ENCODE measurements at places on chromosomes 7 and 10.

GRCh38 chr10:122331615-122332446 lies 42.7 kb upstream of the PLEKHA1 start:
- DNase-seq, result no peak

- peak; percentile 40 for DNase-seq
Measured at GRCh38 chr10:43390759-43391158, 18.2 kb downstream of the HNRNPF start.

GRCh38 chr10:133529576-133529946 lies 2.4 kb downstream of the CYP2E1 start:
- no peak for DNase-seq

DNA sequence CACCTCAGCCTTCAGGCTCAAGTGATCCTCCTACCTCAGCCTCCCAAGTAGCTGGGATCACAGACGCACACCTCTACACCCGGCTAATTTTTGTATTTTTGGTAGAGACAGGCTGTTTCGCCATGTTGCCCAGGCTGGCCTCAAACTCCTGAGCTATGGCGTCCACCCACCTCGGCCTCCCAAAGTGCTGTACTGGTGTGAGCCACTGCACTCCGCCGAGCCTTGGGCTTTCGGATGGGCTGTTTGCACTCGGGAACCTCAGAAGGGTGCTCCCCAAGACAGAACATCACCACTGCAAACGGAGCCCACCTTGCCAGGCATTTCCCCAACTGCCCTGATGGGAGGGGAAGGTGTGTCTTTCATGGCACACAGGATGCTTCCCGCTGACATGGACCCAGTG lies 27.3 kb downstream of the TMEM120A start:
- no peak for DNase-seq

DNA sequence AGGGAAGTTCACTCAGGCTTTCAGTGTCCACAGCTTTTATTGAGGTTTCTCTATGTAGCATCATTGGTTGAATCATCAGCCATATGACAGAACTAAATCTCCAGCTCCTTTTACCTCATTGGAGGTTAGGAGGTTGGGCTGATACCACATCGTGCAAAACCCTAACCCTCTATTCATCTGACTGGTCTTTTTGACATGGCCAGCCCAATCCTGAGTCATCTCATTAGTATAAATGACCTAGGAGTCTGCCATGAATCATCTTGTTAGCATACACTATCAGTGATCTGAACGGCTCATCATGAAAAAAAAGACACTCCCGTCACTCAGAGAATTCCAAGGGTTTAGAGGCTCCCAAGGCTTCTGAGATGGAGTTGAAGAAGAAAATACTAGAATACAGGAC lies 669.8 kb upstream of the POT1 start:
- DNase-seq, result no peak

DNA sequence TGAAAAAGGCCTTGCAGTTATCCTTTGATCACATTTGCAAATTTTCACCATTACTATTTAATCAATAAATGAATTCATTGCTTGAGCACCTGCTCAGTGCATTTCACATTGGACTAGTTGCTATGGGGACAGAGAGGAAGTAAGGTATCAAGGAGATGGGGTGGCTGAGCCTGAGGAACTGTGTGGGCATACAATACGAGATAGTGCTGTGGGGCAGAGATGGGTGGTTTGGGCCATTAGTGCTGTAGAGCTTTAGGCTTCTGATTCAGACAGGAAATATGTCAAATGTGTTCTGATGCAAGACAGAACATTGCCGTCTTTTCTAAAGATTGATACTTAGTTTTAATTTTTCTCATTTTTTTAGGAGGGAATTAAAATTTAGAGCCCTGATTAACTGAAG lies 13.2 kb downstream of the ITGB8 start:
- DNase-seq, result no peak

GRCh38 chr7:112065758-112066157 lies 140.4 kb downstream of the DOCK4 start:
- DNase-seq, result no peak

- DNase-seq, result no peak
Measured at GRCh38 chr7:28116041-28116440, 64.6 kb downstream of the JAZF1 start.

DNA sequence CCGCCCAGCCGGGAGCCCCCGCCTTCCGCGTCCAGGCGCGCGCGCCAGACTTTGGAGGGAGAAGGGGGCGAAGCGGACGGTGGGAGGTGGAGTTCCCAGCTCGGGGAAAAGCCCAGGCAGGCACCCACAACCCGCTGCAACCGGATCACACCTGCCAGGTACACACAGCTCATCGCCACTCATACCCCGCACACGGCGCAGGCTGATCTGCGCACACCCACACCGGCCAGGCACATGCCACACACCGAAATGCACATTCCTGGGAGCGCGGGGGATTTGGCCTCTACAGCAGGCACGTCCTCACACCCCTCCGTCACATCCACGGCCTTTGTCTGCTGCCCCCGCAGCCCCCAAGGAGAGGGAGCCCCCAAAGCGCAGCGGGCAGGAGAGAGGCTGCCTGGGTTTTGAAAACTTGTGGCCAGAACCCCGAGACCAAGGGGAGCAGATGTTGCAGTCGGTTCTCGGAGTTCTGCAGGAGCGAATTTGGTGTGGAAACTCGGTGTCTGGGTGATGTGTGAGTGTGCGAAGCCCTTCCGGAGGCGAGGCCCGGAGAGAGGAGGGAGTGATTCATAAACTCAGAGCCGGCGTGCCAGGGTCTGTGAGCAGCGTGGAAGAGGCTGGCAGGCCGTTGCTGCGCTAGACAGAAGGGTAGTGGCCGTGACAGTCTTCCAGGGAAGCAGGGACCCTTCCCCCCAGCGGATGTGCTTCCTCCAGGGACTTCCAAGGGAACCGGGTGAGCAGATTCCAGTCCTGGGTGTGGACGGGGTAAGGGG lies 734 bp downstream of the CHST3 start:
- peak; percentile 79 for DNase-seq

DNA sequence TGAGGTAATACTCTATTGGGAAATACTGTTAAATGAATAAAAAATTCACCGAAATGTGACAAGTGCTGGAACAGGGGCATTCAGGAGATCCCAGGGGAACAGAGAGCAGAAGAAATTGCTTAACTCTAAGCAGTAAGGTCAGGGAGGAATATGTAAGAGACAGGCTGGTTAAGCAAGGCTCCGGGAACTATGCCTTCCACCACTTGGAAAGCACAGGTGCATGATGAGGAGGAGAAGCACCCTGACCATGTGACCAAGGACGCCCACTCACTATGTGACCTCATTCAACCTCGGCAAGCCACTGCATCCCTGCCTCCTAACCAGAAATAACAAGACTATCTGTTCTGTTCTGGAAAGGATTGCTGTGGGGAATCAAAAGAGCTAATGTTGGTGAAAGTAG lies 218.4 kb downstream of the ELMO1 start:
- DNase-seq, result no peak

DNA sequence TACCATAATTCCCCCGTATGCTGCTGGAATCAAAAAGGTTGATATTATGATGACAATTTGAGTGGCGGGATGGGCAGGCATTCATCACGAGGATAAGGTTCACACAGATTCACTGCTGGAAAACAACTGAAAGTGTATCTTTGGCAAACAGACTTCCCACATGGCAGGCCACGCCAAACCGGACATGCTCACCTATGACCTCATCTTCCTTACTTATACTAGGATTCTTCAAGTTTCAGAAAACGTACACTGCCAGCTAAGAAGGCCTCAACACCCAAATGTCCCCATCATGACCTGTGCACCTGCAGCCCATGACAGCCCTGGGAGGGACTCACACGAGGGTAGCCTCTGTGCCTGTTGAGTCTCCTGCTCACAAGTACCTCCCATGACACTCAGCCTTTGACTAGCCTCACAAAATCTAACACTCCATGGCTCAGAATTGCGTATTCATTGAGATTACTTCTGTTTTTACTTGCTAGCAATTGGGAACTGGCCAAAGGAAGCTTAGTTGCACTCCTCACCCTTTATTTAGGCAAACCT lies 259.0 kb upstream of the GHITM start:
- no peak for DNase-seq

GRCh38 chr10:70492786-70493659 lies 14.5 kb downstream of the PALD1 start:
- no peak for DNase-seq

- no peak for DNase-seq
Measured at GRCh38 chr7:73918926-73919693, 58.2 kb downstream of the TMEM270 start.

- no peak for DNase-seq
Measured at GRCh38 chr10:83820033-83820432, 319.3 kb upstream of the GHITM start.

- peak; percentile 23 for DNase-seq
Measured at GRCh38 chr10:15897287-15897686, 37.0 kb upstream of the MINDY3 start.

GRCh38 chr7:94471604-94472003 lies 38.0 kb upstream of the CASD1 start:
- no peak for DNase-seq

- DNase-seq, result no peak
Measured at GRCh38 chr10:10897400-10897799, 120.3 kb upstream of the CELF2 start.

DNA sequence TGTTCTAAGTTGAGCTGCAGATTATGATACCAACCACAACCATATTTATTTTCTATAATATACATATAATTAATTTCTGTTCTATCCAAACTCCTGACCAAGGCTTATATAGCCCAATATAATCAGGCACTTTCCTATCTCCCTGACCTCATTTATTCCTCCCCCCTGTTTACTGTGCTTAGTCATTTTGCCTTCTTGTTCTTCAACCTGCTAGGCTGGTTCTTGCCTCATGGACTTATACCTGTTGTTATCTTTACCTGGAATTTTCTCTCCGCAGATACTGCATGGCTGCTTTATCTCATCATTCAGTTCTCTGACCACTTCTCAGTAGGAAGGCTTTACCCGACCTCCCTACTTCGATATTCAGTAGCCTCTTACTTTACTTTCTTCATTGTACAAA lies 24.9 kb upstream of the FAM3C start:
- no peak for DNase-seq

DNA sequence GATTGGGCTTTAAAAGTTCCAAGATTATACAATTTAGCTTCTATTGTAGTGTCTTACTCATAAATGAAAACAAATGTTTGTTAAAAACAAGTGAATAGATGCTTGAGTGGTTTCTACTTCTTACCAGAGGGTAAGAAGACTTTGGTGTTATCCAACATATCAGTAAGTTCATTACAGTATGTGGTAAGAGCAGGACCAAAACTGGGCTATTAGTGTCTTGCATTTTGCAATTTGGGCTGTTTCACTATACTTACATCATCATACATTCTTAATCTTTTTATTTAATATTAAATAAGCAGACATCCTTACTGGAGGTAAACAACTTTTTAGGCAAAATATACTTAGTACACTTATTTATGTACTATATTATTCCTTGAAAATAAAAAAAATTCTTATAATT lies 248.4 kb upstream of the HGF start:
- no peak for DNase-seq

DNA sequence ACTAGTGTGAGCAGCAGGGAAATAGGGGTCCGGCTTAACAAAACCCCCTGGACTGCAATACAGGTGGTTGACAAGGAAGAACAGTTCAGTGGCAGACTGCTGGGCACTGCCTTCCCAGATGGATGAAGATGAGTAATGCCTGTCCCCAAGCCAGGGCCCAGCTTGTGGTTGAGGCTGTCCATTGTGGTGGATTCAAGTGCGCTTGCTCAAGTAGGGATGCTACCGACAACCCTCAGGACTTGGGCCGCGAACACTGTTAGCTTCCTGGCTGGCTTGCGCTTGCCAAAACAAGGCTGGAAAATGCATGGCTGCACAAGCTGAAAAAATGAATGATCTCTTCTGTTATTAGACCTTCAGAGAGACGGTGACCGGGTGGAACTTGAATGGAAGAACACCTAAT lies 116.1 kb upstream of the ACBD5 start:
- DNase-seq, result no peak

GRCh38 chr10:70912556-70912955 lies 24.2 kb upstream of the PCBD1 start:
- DNase-seq, result no peak

- no peak for DNase-seq
Measured at GRCh38 chr10:14244147-14244546, 86.6 kb downstream of the FRMD4A start.

DNA sequence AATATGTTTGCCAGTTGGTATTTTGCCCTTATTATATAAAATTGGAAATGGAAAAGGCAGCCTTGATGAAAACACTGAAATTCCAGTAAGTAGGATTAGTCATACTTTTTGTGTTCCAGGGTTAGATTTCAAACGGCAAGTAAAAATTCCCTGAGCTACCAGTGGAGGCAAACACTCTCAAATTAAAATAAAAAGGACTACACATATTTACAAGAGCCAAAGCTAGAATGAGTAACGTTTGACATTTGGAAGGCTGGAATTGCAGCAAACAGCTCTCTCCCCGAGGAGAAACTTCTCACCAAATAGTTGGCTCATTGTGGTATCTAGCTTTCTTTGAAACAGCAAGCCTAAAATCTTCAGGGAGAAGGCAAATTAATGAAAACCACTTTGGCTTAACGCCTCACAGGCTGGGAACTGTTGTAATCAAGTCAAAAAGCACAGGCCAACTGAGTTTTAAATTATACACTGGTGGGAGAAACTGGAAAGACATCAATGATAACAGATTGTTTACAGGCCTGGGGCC lies 288.4 kb downstream of the SNX13 start:
- peak; percentile 92 for DNase-seq

DNA sequence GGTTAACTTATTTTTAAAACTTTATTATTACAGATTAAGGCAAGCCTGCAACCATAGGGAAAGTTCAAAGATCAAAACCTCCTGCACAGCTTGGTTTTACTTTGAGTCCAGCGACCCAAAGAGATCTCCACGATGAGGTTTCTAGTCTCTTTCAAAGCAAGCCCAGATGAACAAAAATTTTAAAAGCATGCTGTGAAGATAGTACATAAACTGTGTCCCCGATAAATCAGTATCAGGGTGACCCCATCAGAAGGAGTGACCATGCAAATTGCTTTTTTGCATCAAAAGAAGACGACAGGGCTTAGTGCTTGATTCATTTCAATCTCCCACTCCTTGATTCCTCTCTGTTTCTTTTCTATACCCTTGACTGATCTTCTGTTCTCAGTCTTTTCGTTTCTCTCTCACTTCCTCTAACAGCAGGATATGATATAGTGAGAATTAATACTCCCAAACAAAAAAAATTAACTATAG lies 16.0 kb upstream of the DNTT start:
- no peak for DNase-seq

DNA sequence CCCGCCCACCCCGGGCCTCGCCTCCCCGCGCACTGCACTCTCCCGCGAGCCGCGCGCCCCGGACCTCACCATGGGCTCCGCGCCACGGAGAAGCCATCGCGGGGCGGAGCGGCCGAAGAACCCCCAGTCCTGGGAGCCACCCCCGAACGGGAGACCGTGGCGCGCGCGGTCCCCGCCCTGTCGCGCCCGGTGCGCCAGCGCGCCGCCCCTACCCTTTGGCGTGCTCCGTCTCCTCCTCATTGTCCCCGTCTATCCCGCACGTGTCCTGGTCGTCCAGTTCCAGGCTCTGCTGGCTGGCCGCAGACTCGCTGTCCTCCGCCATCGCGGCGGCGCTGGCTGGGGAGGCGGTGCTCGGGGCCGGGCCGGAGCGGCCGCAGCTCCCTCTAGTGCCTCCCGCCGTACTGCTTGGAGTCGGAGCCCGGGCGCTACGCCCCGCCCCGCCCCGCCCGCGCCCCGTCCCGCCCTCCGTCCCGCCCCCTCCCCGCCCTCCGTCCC lies at the start of gene NMT2:
TSS of gene NMT2 (minus strand) at position 403 of the 495 bp plus-strand sequence. CDS start at position 322, 81 bp downstream.
- peak; percentile 88 for DNase-seq

GRCh38 chr10:70571636-70572439 lies 30.7 kb downstream of the PRF1 start:
- DNase-seq, result no peak
